Activated CD8-positive, alpha-beta memory T cell treated with anti-CD3 and anti-CD28 coated beads, Interleukin-2, amount 50 U/mL, for 4 hours (primary cell): ENCODE measurements at places on chromosomes 13 and 19.
A peak's percentile ranks its signal among the peaks of the same experiment; 100 is the strongest.

DNA sequence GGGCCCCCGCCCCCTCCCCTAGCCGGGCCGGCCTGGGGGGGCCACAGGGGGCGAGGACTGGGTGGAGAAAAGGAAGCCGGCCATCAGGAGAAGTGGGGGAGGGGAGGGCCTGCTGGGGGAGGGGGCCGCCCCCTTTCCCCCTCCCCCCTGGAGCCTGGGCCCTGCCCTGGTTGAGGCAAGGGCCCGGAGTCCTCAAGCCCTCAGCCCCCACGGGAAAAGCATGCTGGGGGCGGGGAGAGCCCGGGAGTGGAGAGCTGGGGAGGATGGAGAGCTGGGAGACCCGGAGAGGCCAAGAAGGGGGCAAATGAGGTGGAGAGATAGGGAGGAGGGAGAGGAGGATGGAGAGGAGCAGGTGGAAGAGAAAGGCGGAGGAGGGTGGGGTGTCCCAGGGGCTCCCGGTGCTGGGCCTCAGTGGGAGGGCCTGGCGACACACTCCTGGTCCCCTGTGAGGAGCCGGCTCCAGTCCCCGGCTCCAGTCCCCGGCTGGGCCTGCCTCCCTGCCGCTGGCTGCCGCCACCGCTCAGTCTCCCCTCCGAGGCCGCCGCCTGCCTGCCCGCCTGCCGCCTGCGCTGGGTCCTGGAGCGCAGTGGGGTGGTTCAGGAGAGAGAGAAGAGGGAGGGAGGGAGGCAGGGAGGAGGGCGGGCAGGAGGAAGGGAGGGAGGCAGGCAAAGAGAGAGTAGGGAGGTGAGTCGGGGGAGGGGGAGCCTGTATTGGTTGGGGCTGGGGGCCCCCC lies at the start of gene GRIK5:
Gene GRIK5, minus strand, starts transcription at position 588 of the 733 bp plus-strand sequence. CDS start 4,436 bp downstream, outside the sequence.
- DNase-seq = no peak

DNA sequence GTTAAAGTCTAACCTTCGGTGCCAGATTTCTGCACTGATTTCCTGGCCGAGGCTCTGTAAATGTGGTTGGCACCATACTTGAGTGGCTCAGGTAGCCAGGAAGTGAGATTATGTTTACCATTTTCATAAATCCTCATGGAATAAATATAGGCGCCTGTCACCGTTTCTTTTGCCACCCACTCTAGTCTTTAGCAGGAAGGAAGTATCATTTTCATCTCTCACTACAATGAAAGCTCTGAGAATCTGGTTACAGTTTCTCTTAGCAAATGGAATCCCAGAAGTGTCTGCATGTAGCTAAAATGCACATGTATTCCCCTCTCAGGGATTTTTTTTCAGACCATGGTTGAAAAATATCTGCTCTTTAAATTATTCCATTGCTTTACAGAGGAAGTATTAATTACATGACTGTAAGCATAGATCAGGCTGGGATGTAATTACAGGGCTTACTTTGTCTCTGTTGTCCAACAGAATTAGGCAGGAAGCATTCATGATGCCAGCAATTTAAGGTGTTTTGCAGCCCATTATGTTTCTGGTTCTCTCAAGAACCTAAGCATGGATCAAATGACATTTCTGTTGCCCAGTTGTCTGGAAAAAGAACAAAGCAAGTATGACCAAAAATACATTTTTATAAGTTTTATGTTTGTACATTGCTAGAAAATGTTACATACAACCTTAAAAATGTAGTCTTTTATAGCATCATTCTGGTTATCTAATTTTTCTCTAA lies 221.7 kb upstream of the SPRY2 start:
- DNase-seq = no peak

DNA sequence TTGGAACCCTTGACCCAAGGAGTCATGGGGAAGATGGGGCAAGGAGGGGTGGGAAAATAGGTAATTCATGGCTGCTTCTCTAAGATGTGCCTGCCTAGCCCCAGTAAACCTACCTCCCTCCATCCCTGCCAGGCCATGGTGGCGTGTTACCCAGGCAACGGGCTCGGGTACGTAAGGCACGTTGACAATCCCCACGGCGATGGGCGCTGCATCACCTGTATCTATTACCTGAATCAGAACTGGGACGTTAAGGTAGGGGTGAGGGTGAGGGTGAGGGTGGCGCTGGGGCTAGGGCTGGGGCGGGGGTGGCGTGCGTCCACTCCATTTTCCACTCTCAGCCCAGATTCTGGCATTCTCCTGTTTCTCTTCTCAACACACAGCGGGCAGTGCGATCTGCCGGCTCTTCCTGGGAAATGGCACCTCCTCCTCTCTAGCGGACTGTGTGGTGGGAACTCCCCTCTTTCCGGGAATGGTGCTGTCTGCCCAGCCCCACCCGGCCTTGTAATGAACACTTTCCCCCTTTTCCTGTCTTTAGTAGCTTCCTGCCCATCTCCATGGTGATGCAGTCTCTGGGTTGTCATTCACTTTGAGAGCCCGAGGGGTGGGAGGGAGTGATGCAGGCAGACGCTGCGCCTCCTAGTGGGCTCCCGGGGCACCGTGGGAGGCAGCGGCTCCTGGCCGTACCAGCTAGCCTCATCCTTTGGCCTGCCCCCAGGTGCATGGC lies 7.6 kb downstream of the EGLN2 start:
- DNase-seq = peak; percentile 76

- DNase-seq = peak; percentile 69
These were observed 14.2 kb downstream of the ONECUT3 start for GRCh38 chr19:1767464-1767933.

GRCh38 chr13:50518131-50518530 lies 325.4 kb downstream of the DLEU7 start:
- no peak for DNase-seq

- no peak for DNase-seq
These were observed 164.7 kb downstream of the KATNAL1 start for GRCh38 chr13:30142486-30143211.

- DNase-seq = no peak
These were observed 765.6 kb downstream of the DIAPH3 start for GRCh38 chr13:59398127-59398526.

DNA sequence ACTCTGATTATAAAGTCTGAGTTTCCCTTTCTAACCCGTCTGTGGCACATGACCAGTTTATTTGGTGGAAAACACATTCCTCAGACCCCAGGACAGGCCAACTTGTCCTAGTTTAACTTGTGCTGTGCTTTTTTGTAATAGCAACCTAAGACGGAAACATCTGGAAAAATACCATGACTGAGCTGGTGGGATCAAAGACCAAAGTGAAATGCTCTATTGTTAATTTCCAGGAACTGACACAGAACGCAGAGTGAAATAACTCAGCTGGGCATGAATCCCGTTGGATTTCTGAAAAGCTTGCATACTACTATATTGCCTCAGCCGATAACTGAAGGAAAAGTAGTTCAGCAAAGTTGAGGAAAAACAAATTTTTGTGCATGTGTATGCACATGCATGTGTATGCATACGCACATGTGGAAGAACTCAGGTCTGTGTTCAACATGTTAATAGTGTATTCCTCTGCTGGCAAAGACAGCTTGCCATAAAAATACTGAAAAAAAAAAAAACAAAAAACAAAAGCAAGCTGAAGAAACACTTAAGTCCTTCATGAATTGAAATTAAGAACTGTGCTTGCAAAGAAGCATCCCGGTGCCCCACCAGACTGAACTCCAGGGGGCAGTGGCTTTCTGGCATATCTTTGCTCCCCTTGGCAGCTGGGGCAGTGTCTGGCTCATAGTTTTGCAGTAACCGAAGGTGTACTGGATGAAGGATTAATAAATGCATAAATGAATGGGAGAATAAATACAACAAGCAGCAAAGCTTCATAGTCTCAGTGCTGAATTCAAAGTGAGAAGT lies 187.8 kb downstream of the LHFPL6 start:
- DNase-seq = no peak

DNA sequence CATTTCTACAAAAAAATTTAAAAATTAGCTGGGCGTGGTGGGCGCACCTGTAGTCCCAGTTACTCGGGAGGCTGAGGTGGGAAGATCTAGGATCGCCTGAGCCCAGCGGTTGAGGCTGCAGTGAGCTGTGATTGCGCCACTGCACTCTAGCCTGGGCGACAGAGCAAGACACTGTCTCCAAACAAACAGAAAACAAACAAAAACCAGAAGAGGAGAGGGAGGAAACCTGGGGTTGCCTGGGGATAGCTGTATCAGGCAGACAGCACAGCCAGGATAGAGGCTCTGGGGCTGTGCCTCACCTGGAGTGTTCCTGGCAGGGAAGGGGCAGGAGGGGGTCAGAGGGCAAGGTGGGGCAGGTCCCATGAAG lies 2.6 kb upstream of the POLR2E start:
- DNase-seq = no peak

- no peak for DNase-seq
These were observed 33.3 kb upstream of the RANBP3 start for GRCh38 chr19:6011206-6011605.

- DNase-seq = no peak
These were observed 193.7 kb downstream of the RFC3 start for GRCh38 chr13:34011552-34012085.

- DNase-seq = no peak
These were observed 78.0 kb downstream of the ZC3H13 start for GRCh38 chr13:45974500-45974899.

- DNase-seq = peak; percentile 90
These were observed 38.3 kb downstream of the ZSWIM4 start for GRCh38 chr19:13833330-13834243.

- DNase-seq = no peak
These were observed 20.7 kb upstream of the NWD1 start for GRCh38 chr19:16698914-16699313.

DNA sequence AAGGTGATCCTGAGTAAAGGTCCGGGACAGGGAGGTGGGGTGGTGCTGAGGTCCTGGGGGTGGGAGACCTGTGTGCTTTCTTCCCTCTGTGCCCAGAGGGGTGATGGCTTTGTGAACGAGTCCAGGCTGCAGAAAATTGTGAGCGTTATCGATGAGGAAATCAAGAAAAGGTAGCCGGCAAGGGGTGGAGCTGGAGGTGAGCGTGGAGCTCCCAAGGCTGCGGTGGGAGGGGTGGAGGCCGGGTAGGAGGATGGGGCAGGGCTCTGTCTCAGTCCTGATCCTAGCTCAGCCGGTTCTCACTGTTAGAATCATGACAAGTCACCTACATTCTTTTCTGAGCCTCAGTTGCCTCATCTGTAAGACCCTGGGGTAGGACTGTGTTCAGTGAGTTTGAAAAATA lies 4.0 kb downstream of the SELENOV start:
- DNase-seq = no peak

GRCh38 chr13:43783820-43784219 lies 3.0 kb downstream of the ENOX1 start:
- DNase-seq = no peak

DNA sequence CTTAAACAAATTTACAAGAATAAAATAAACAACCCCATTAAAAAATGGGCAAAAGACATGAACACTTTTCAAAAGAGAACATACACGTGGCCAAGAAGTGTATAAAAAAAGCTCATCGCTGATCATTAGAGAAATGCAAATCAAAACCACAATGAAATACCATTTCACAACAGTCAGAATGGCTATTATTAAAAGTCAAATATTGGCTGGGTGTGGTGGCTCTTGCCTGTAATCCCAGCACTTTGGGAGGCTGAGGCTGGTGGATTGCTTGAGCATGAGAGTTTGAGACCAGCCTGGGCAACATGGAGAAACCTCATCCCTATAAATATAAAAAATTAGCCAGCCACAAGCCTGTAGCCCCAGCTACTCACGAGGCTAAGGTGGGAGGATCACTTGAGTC lies 89.9 kb downstream of the UBL3 start:
- DNase-seq = no peak

- DNase-seq = no peak
These were observed 19.8 kb downstream of the RBM26 start for GRCh38 chr13:79386125-79386826.

- DNase-seq = no peak
These were observed 17.4 kb upstream of the AP1M2 start for GRCh38 chr19:10604460-10604980.

DNA sequence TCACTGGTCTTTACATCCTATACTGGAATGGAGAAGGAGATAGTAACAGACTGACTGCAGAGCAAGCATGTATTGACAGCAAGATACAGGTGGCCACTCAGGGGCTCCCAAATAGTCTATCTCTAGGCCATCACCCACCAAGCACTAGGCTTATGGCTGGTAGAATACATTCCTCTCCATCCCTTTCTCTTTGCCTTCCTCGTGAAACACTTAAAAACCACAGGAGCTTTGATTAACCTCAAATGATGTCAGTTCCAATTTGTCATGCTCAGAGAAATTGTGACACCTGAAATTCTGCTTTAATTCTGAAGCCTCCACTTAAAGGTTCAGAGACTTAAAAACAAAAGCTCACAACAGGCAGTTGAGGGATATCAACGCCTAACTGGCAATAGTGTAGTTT lies 17.2 kb downstream of the ENOX1 start:
- DNase-seq = no peak

DNA sequence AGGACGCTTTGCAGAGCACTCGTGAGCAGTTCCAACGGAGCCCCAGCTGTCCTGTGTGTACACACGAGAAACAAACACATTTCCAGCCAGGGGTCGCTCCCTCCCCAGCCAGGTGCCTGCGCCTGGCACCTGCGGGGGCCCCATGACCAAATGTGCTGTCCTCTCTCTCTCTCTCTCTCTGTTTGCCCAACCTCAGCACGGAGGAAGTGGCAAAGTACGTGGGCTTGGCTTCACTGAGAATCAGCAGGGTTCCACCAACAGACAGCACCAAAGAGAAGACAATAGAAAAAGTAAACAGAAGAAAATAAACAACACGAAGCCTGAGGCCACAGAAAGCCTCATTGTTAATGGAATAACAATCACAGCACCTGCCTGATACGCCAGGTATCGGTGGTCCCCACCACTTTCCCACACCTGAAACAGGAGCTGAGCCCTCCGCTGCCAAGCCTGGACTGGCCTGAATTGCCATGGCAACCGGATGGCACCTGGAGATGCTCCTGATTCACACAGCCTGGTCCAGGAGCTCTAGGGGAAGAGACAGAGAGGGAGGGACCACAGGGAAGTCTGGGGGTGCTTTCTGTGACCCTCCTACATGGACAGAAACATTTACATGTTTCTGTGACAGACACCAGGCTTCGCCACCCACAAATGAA lies 103.9 kb upstream of the CACNA1A start:
- DNase-seq = no peak

GRCh38 chr19:49875857-49876421 lies 1.2 kb downstream of the AKT1S1 start:
- DNase-seq = peak; percentile 64

- DNase-seq = no peak
These were observed at the start of gene LGALS7 for GRCh38 chr19:38773469-38774177. Gene LGALS7, minus strand, starts transcription at chr19:38773517. Its CDS starts 25 bp downstream, at chr19:38773492.

DNA sequence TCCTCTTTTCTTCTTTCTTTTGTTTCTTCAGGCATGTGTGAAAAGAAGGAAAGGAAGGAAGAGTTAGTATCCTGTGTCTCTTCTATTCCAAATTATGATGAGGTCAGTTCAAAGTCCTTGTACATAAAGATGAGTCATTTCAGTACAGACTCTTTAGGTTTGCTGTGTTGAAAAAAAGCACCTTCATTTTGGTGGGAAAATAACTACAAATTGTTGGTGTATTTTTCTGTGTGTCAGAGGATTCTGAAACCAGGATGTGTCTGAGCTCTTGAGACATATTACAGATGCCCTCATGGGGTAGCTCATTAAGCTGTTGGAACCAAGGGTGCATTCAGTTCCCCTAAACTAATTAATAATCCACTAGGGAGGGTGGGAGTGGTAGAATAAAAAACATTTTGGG lies 5.8 kb upstream of the HSPH1 start:
- DNase-seq = no peak
